ENCODE measurements at places on chromosomes 4 and X.

GRCh38 chr4:83153417-83153816 is 38.9 kb upstream of the PLAC8 start:
- DNase-seq = no peak

DNA sequence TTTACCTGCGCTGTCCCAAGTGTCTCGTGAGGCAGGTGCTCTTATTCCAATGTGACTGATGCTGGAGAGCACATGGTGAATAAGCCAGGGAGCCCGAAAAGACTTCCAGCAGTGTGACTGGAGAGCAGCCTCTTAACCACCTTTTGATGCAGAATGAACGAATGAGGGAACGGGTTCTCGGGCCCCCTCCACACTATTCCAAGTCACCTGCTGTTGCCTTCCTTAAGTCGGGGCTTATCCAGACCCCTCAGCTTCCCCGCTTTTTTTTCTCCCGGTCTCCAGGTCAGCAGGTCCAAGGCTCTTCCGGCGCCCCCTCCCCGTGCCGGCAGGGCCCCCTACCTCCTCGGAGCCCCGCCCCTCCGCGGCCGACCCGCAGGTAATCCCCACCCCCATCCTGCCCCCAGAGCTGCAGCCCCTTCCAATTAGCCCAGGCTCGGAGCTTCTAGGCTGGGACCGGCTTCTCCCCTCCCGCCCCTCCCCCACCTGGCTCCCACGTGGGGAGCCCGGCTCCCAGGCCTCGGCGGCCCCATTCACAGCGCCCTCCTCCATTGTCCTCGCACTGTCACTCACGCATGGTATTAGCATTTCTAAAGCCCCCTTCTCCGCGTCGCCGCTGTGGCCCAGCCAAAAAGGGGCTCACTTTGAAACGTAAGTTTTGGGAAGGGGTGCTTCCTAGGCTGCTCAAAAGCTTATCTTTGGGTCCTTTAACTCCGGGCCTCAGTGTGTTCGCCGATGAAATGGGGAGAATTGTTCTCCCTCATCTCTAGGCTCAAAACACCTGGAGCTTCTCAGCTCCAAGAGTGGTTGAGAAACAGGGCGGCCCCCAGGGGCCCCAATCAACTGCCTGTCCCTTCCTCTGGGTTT is 56.2 kb upstream of the PJA1 start:
- DNase-seq = peak; percentile 3

DNA sequence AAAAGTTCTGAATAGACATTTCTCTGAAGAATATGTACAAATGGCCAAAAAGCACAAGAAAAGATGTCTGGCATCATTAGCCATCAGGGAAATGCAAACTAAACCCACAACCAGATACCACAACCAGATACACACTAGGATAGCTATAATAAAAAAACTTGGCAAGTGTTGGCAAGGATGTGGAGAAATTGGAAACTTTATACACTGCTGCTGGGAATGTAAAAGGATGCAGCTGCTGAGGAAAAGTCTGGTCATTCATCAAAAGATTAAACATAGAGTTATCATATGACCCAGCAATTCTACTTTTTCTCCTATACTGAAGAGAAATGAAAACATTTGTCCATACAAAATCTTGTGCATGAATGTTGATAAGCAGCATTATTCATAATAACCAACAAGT is 92.3 kb downstream of the UCHL1 start:
- DNase-seq = no peak

GRCh38 chr4:121041307-121042090 is 30.8 kb downstream of the NDNF start:
- no peak for DNase-seq

- DNase-seq = no peak
Measured at GRCh38 chr4:25637581-25638220, 17.9 kb upstream of the SLC34A2 start.

DNA sequence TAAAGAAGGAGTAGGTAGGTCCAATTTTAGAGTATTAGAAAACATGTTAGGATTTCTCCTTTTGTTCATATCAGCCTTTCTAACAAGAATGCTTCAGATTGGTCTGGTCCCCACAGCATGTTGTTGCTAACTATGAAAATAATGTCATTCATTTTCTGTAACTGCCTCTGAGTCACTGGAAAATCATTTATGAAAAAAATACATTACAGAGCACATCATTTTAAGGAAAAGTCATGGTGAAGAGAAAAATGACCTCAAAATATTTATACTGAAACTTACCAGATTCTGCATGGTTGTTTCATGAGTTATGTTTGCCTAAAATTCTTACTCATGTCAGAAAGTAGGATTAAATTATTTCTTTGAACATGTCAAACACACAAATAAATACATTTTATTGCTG is 35.2 kb downstream of the DTHD1 start:
- DNase-seq = no peak

- DNase-seq = peak; percentile 12
Measured at GRCh38 chr4:61427818-61428495, 227.8 kb downstream of the ADGRL3 start.

DNA sequence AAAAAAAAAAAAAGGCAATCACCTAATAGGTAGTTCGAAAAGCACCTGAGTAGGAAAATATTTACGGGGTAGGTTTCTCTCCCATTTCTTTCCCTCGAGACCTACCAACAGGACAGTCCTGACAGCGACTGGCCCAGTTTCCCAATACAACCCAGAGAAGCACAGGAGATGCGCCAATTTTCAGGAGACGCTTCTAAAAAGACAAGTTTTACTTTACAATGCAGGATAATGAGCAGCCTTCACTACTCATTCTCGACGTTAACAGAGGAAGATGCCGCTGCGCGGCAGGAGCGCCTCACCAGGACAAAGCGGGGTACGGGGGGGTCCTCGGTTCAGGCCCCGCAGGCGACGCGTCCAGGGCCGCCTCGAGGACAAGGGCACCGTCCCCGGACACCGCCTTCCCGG is 708 bp downstream of the BCLAF3 start:
- DNase-seq = peak; percentile 22

- DNase-seq = no peak
Measured at GRCh38 chr4:53371049-53371448, 5.2 kb upstream of the SCFD2 start.

- no peak for DNase-seq
Measured at GRCh38 chr4:129014566-129015509, 78.5 kb downstream of the SCLT1 start.

GRCh38 chr4:34676400-34676799 is 1567.9 kb downstream of the ARAP2 start:
- no peak for DNase-seq

DNA sequence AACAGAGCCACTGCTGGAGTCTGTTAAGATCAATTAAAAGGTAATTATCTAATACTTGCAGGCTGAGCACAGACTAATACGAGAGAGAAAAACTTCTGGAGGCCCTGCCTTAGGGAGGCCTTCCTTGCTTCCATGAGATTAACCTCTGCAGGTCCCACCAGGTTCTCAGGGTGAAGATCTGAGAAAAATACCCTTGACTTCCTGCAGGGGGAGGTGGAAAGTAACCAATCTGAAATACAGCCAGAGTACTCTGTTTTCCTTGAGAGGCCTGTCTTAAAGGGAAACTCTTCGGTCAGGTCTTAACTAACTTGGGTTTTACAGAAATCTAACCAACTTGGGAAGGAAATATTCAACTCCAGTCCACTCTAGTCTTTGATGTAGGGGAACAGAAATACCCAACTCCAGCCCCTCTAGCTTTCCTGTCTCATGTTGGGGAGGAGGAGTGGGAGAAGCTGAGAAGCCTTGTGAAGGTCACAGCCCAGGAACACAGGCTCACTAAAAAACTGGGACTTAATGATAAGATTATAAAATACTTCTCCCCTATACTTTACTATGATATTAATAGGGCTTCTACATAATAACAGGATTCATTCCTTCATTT is 77.1 kb downstream of the TBCK start:
- peak; percentile 33 for DNase-seq

GRCh38 chr4:60992037-60992436 is 208.1 kb upstream of the ADGRL3 start:
- DNase-seq = no peak

- no peak for DNase-seq
Measured at GRCh38 chr4:78766650-78767049, 9.5 kb upstream of the BMP2K start.
